Activated CD4-positive, alpha-beta T cell treated with anti-CD3 and anti-CD28 coated beads, Interleukin-2, amount 50 U/mL, for 16 hours (primary cell): ENCODE measurements at places on chromosomes 13 and 19.

DNA sequence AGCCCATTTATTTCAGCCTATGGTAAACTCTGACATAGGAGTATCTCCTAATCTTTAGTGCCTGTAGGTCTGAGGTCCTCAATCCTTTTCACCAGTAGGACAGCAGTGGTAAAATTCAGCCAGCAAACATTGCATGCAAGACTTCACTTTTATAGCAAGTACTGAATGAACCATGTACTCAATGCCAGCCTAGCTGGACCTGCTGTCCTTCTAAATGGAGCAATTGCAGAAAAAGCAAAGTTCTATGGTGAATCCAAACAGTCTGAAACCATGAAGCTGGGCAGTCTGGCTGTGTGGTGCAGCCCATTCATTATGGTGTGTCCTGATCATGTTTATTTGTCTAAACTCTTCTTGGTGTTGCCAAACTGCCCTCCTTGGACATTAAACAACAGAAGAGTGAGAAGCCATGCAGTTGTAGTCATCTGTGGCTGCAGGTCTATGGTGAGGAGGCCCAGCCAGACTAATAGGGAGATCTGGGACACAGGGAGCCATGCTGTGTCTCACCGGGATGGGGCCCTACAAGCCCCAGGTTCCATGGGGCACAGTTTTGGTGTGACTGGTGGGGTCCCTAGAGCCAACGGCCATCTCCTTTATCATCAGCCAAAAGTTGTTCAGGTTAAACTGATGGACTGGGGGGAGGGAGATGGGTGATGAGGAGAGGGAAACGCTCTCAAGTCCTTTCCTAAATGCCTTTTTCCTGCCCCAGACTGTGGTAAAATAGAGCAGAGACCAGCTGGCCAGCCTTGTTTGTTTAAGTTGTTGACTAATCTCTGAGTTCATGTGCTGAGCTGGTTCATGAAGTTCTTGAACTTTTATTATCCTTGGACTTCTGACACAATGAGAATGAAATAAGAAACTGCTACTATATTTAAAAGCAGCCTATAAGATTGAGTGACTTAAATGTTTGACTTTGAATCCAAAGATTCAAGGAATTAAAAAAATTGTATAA lies 20.6 kb upstream of the TNFSF11 start:
- DNase-seq: no peak

- no peak for DNase-seq
Observed at GRCh38 chr19:55611300-55611982, 6.0 kb downstream of the ZNF865 start.

DNA sequence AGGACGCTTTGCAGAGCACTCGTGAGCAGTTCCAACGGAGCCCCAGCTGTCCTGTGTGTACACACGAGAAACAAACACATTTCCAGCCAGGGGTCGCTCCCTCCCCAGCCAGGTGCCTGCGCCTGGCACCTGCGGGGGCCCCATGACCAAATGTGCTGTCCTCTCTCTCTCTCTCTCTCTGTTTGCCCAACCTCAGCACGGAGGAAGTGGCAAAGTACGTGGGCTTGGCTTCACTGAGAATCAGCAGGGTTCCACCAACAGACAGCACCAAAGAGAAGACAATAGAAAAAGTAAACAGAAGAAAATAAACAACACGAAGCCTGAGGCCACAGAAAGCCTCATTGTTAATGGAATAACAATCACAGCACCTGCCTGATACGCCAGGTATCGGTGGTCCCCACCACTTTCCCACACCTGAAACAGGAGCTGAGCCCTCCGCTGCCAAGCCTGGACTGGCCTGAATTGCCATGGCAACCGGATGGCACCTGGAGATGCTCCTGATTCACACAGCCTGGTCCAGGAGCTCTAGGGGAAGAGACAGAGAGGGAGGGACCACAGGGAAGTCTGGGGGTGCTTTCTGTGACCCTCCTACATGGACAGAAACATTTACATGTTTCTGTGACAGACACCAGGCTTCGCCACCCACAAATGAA lies 103.9 kb upstream of the CACNA1A start:
- no peak for DNase-seq

DNA sequence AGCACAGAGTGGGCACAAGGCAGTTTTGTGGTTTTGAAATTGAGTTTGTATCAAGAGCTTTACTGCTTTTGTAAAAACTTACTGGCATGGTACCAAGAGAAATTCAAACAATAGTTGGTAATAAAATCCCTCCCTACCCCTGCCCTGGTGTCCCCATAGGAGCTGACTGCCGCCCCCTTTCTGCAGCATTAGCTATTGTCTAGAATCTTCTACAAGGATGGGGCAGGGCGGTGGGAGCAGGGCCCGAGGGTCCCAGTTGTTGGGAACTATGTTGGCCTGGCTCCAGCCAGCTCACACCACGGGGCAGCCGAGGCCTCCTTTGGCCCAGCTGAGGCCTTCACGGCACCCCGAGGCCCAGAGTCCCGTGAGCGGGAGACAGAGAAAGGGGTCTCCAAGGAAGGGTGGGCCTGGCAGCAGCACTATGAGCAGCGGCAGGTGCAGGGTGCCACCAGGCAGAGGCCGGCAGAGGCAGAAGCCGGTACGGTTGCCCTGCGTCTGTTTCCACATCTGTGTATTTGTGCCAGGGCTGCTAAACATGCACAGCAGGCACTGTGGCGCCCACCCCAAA lies 57.9 kb downstream of the KDM4B start:
- no peak for DNase-seq

- no peak for DNase-seq
Observed at GRCh38 chr19:4693471-4694121, 23.5 kb upstream of the MYDGF start.

DNA sequence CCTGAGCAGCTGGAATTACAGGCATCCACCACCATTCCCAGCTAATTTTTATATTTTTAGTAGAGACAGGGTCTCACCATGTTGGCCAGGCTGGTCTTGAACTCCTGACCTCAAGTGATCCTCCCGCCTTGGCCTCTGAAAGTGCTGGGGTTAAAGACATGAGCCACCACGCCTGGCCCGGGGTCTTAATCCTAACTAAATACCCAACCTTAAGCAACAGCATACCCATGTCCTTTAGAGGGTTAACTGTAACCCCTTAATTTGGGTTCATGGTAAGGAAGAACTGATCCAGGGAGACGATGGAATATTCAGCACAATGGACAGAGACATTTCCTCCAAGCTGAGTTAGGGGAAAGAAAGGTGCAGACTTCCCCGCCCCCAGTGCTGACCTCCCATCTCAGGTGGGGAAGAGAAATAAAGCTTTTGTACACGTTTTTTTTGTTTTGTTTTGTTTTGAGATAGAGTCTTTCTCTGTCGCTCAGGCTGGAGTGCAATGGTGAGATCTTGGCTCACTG lies 8.7 kb upstream of the GALP start:
- DNase-seq: no peak

DNA sequence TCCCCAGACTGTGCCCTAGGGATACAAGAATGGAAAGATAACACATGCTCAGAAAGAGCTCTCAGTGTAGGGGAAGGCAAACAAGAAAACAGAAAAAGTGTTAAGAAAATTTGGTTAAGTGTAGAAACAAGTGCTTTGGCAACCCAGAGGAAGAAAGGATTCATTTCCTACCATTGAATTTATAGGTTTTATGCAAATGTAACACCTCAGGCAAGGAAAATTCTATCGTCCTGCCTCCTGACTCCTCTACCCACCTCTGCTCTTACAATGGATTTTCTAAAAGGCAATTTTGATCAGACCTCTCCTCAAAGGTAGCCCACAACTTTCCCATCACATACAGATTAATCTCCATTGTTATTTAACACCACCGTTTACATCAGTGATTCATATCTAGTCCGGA lies 298.7 kb downstream of the RFC3 start:
- DNase-seq: no peak

DNA sequence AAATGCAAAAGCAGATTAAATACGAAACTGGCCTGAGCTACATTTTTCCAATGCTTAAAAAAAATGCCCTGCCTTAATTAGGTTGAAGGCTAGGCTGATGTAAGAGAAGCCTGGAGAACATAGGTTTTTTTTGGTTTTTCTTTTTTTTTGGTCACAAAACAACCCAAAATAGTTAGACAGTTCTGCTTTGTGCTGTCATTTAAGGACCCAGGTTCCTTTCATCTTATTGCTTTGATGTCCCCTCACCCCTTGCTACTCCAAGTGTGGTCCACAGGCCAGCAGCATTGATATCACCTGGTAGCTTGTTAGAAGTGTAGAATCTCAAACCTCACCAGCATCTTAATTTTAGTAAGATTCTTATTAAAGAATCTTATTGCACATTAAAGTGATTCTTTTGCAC lies 14.4 kb downstream of the TDRD3 start:
- no peak for DNase-seq

GRCh38 chr19:19937403-19937802 lies 36.7 kb downstream of the ZNF93 start:
- DNase-seq: no peak

DNA sequence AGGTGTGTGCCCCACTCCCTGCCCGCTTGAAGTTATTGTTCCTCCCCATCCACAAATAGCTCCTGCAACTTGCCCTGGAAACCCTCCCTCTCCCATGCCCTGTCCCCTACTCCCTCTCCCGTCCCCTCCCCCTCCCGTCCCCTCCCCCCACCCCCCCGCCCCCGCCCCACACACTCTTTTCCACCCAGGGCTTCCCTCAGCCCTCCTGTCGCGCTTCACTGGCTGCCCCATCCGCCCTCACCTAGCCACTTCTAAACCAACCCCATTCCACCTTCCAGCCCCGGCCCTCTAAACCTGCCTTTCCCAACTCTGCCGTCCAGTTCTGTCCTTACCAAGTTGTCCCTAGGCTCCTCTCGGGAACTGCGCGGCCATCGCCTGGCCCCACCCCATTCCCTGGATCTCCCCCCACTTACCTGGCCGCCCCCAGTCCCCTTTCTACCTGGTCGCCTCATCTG lies 993 bp downstream of the RGL3 start:
- DNase-seq: no peak
